ENCODE measurements at places on chromosomes 6 and 20.

DNA sequence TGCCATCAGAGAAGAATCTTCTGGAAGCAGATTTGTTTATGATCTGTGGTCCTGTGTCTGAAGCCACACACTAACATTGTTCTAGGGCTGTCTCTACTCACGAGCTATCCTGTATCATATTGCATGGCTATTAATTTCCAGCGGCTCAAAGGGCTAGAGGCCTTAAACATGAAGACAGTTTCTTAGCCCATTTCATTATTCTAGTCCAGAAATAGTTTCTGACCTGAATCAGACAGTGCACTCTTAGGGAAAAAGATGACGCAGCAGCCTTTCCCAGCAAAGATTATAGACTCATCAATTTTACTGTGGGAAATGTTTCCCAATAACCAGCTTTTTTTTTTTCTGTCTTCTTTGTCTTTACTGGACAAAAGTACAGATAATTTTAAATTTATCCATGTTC lies 105.3 kb upstream of the SUPT3H start:
- no peak for DNase-seq

- no peak for DNase-seq
Observed at GRCh38 chr6:35967076-35967774, 46.3 kb upstream of the SRPK1 start.

DNA sequence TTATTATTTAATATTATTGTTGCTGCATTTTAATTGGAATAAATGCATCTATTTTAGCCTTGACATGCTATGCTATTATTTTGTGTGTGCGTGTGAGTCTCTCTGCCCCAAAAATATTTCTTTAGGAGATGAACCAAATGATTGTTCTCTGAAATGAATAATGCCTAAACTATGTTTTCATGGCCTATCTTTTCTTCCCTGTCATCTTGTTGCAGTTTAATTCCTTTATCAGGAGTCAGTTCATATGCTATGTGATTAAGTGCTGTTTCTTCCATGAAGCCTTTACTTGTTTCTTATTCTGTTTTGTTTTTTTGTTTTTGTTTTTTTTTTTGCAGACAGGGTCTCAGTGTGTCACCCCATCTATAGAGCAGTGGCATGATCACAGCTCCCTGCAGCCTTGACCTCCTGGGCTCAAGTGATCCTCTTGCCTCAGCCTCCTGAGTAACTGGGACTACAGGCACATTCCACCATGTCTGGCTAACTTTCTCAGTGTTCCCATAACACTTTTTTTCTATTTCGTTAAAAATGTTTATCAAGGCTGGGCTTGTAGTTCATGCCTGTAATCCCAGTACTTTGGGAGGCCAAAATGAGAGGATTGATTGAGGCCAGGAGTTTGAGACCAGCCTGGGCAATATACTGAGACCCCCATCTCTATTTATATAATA lies 25.7 kb downstream of the TPX2 start:
- DNase-seq: no peak

DNA sequence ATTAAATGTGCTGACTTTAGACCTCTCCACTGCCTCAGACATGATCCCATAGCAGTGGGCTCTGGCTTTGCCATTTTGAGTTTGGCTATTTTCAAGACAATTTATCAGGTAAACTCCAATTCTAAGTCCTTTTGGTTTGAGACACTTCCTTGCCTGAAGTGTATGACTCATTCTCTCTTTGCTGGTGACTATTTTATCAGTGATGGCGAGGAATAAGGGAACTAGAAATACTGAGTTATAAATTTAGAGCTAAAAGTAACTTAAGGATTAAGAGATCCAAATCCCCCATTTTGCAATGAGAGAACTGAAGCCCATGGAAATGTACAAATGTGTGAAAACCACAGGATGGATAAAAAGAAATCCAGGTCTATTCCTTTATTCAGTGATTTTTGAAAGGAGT lies 30.9 kb upstream of the CD83 start:
- no peak for DNase-seq

GRCh38 chr20:662277-663192 lies 9.5 kb upstream of the SRXN1 start:
- no peak for DNase-seq

- DNase-seq: no peak
Observed at GRCh38 chr6:84920021-84920420, 155.6 kb upstream of the TBX18 start.
